ENCODE measurements at places on chromosomes 13 and 19. TPM values are rescaled to one million over a fixed set of nuclear protein-coding genes. Genes with fewer than 3 reads are reported as not detected.

The KLF2 gene
- polyA plus RNA-seq: 6.0 TPM

The MTMR6 gene
- polyA plus RNA-seq: 9.1 TPM

DNA sequence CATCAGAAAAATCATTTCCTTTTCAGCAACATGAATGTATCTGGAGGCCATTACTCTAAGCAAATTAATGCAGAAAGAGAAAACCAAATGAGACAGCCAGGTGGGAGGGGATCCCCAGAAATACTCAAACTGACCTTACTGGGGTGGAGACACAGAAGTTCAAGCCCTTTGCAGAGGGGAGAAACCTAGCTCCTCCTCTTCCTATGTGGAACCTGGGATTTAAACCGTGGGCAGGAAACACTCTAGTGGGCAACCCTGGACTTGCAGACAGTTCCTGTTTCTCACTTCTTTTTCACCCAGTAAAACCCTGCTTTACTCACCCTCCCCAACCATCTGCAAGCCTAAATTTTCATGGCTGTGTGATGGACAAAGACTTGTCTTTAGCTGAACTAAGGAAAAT is 61.3 kb downstream of the SLITRK6 start:
- no peak for DNase-seq

DNA sequence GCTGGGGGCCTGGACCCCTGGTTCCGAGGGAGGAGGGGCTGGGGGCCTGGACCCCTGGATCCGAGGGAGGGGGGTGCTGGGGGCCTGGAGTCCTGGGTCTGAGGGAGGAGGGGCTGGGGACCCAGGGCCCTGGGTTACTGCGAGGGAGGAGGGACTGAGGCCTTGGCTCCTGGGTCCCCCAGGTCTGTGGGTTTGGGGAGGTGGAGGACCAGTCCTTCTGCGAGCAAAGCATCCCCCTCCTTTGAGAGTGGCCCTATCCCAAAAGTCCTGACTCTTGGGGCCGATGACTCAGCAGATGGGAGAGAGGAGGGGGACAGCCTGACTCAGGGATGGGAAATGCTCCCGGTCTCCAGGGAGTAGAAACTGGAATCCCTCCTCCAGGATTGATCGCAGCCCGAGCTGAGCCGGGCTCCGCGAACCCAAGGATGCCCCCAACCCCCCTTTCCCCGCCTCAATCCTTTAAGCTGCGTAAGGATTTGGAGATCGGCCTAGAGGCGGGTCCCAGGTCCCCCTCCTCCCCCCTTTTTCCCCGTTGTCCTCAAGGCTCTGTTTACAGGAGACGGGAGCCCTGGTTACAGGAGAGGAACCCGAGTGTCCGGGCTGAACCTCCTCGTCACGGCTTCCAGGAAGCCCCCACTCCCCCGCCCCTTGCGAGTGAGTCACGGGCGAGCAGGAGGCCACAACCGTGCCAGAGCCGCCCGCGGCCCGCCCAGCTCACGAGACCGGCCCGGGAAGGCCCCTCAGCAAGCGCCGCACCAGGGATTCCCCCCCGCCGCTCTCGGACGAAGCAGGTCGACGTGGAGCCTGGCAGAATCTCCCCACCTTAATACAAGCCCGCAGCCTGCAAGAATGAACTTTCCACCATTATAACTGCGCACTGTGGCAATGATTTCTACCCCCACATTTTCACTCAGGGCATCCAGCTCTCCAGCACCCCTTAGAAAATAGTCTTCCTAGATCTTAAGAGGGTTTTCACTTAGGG is 3.0 kb upstream of the ZFP36 start:
- DNase-seq: peak; percentile 98

- no peak for DNase-seq
Observed at GRCh38 chr13:112256716-112257494, 119.2 kb upstream of the SPACA7 start.

DNA sequence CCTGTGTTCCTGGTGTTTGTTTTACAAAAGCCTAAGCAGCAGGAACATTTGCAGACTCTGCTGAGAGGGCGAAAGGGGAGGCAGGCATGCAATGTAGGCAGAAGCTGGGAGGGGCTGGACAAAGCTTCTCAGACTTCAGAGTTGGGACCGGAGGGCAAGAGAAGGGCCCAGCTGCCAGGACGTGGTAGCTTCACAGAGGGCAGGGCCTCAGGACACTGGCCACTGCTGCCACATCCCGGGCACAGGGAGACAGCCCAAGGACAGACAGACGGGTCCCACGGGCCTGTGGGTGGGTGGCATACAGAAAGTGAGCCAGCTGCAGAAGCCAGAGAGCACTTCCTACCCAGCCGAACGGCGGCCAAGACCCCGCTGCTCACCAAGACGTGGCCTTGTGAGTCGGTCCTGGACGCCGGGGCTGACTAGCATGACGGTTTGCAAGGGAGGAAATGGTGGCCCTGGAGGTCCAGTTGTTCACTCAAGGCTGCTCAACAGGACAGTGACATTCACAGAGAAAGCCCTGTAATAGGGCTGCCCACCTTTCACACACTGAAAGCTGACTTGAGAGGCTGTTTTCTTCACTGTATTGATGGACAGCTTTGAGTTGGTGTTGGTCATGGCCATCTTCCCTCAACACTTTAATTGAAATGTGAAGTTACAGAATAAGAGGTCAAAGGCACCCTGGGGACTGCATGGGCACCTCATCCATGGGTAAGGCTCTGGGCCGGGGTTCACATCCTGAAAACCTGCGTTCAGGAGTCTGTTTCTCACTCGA is 23.7 kb upstream of the TFDP1 start:
- no peak for DNase-seq

DNA sequence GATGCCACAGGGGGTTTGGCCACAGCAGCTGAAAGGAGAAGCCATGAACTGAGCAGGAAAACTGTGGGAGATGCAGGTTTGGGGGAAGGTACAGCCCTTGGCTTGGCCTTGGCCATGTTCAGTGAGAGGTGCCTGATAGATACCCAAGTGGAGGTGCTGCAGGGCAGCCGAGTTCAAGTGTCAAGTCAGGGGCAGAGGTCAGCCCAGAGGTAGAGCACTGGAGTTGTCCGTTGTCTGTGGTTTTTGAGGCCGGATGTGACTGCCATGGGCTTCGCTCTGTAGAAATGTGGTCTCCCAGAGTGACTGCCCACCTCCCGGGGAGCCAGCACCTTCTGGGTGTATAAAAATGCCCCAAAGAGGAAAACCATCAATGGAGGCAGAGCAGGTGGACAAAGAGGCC is 65.3 kb downstream of the DPF1 start:
- no peak for DNase-seq

Measured in A549 (cell line).